ENCODE measurements at places on chromosomes 1 and 21. TPM values are rescaled to one million over a fixed set of nuclear protein-coding genes. Genes with fewer than 3 reads are reported as not detected.

DNA sequence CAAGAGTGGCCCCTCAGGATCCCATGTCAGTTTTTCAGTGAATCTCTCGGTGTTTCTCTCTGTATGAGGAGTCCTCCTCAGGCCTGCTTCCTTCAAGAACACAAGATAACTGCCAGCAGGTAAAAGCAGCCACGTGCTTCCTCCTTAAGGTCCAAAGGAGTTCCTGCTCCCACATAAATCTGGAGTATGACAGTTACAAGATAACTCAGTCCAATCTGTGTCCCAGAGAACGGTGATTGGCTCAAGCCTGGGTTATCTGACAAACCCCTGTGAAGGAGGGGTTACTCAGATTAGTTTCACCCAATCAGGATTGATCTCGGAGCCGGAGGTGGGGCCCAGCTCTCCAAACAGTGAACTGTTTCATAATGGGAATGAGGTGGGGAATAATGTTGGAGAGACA is 5.8 kb upstream of the ANKRD13C start:
- DNase-seq: no peak

The VANGL2 gene
- total RNA-seq: 8.7 TPM

DNA sequence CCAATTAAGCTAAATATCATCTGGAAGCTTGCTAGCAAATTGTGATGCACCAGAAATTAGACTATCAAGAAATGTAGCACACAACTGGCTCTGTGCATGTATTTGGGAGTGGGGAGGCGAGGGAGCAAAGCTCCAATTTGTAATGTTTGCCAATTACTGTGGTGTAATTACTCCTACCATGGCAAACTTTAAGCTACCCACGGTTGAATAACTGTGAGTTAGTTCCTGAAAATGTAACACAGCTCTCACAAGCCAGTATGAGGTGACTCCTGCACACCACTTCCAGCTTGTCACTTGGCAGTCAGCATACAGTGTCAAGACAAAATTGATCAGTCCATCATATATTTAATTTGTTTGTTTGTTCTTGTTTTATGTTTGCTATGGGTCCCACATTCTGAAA is 141.2 kb downstream of the TM2D1 start:
- DNase-seq: no peak

The FAF1 gene
- 70.9 TPM for total RNA-seq

DNA sequence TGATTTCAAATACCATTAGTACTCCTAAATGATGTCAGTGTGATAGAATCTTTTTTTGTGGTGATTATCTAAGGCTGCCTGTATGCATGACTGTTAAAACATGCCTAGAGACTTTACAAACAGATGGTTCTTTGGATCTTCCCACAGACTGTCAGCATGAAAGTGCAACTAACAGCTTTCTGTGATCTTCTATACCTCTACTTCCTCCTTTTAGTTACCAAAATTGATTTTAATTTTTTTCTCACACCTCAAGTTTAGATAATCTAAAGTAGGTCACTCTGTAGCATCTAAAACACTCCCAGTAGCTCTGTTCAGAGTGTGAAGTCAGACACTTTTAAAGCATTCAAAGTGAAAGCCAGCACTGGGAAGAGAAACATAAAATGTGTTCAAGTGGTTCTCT is 534.5 kb downstream of the PTPRC start:
- no peak for DNase-seq

GRCh38 chr1:202004711-202005110 is 5.7 kb upstream of the ELF3 start:
- DNase-seq: no peak

- DNase-seq: no peak
Observed at GRCh38 chr1:204634260-204634910, 51.2 kb downstream of the LRRN2 start.

GRCh38 chr1:170765712-170766330 is 101.9 kb downstream of the PRRX1 start:
- DNase-seq: no peak

DNA sequence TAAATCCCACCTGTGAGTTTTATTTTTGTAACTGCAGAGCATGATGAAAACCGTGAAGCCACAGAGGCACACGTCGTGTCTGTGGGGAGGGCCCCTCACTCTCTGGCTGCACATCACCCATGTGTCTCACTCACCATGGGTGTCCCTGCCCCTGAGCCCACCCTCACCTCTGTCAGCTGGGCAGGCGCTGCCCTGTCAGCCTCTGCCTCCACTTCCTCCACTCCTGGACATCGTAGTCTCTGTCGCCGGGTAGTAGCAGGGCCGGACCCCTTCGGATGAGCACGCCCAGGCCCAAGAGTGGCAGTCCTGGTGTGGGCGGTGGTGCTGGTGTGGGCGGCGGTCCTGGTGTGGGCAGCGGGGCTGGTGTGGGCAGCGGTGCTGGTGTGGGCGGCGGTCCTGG is 37.3 kb downstream of the COL18A1 start:
- DNase-seq: peak; percentile 44

- no peak for DNase-seq
Observed at GRCh38 chr1:234089396-234089795, 184.9 kb downstream of the SLC35F3 start.

DNA sequence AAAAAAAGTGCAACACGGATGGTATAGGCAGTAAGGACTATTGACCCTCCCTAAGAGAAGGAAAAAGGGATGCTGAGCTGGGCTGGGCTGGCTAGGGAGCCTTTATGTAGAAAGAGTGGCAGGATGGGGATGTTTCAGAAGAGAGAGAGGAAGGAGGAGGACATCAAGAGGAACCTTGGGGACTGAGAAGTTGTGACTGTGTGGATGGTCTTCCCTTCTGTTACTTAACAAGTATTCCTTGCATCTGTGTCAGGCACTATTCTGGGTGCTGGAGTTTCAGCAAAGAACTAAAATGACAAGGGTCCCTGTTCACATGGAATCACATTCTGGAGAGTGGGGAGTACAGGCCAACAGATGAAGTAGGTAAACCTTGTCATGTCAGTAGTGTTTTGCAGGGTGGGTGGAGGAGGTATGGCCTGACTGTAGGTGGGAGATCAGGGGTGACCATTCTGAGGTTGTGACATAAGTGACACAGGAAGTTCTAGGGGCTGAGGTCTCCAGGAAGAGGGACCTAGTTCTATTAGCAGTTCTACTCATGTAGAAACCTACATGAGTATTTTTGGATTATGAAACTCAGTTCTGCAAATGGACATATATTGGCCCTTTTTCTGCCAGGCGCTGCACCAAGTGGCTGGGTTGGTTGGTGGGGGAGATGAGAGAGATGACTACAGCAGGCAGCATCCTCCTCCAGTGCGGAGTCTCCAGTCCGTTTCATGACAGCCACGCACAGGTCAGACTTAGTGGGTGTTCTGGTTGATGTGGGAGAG is 53.8 kb downstream of the PRDM2 start:
- no peak for DNase-seq

DNA sequence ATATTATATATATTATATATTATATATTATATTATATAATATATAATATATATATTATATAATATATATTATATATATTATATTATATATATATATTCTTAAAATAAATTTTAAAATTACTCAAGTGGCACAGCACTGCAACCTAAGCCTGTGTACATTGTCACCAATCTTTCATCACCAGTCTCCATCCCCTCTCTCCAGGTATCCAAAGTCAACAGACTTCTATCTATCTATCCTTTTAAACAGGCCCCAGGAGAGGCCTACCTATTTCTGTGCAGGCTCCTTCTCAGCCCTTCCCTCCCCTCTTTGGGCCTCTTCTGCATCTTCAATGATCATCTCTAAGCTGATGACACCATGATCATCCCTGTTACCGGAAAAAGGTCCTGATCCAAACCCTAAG is 111.7 kb downstream of the RHOU start:
- no peak for DNase-seq

DNA sequence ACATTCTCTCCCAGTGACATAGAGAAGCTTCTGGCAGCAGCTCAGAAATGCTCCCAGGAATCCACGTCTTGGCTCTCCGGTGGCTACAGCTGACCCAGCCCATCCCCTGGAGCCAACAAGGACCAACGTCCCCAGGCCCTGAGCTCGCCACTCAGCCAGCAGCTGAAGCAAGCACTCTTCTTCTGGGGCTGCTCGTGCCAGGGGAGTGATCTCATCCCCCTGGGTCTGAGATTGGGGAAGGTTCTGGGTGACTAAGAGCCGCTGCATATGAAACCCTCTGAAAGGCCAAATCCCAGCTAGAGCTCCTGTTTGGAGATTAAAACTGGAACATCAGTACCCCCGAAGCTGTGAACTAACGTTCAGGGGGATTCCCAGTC is 487.9 kb downstream of the NPHP4 start:
- DNase-seq: no peak

The NBPF26 gene
- total RNA-seq: 8.0 TPM

Data from mucosa of descending colon (tissue), 3 donors.